ENCODE measurements at places on chromosomes 6 and 20.

DNA sequence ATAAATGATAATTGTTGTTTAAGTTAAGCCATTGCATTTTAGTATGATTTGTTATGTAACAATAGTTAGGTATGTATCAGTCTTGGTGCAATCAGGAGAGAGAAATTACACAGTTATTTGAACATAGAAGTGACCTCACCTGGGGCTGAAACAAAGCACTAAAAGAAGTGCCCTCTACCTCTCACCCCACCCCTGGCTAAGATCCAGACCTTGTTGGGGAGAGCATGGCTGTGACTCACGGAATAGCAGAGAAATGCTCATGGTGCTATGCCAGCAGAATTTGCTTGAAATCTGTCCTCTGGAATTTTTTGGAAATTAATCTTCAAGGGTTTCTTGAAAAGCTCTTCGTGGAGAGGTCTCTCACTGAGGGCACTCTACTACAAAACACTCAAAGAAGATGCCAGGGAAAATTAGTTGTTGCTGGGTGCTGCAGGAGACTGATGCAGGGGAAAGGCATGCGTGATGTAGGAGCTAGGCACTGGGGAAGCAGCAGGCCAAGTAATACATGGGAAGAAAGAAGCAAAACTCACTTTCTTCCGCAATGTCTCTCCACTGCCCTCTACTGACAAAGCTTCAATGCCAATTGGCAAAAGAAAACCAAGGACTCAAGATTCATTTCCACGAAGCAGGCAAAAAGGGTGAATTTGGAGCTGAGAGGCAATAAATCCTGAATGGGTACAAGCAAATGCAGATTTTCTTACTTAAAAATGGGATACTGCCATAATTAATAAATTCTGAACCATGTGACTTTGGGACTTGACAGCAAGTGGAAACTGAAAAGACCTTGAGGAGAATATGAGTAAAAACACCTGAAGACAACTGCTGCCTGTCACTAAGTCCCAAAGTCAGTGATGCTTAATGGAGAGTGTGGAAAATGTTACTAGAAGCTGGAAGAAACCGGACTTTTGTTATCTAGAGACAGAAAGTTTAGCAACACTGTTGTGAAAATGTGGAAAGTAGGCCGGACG is 136.3 kb upstream of the ZNF184 start:
- no peak for DNase-seq

- DNase-seq = no peak
Measured at GRCh38 chr6:3919130-3919628, 70.0 kb downstream of the FAM50B start.

- DNase-seq = no peak
Measured at GRCh38 chr20:22966787-22967464, 68.2 kb upstream of the SSTR4 start.

GRCh38 chr6:167079853-167080297 is 43.0 kb upstream of the CCR6 start:
- peak; percentile 71 for DNase-seq

GRCh38 chr6:130903007-130903406 is 75.8 kb downstream of the SMLR1 start:
- DNase-seq = no peak

DNA sequence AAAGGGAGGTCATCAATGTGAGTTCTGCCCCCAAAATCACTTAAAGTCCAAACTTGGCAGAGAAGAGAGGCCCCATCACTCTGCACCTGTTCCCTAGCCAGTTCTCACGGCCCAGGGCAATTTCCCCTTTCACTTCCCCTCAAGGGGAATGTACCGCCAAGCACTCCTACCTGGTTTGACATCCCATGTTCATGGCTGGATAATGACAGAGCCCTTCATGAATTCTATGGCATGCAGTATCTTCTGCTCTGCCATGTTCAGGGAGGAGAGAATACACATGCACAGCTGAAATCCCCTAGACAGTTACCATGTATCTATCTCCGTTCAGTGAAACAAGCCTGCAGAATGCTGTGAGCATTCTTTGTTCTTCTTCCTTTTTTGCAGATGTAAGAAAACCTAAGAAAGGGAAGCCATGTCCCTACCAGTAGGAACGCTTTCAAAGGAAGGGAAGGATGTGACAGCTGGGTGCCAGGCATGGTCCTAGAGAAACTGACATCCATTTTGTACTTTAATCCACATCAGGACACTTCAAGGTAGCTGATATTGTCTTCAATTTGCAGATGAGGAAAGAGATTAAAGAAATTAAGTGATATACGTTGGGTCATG is 79.8 kb upstream of the ARID1B start:
- DNase-seq = no peak

DNA sequence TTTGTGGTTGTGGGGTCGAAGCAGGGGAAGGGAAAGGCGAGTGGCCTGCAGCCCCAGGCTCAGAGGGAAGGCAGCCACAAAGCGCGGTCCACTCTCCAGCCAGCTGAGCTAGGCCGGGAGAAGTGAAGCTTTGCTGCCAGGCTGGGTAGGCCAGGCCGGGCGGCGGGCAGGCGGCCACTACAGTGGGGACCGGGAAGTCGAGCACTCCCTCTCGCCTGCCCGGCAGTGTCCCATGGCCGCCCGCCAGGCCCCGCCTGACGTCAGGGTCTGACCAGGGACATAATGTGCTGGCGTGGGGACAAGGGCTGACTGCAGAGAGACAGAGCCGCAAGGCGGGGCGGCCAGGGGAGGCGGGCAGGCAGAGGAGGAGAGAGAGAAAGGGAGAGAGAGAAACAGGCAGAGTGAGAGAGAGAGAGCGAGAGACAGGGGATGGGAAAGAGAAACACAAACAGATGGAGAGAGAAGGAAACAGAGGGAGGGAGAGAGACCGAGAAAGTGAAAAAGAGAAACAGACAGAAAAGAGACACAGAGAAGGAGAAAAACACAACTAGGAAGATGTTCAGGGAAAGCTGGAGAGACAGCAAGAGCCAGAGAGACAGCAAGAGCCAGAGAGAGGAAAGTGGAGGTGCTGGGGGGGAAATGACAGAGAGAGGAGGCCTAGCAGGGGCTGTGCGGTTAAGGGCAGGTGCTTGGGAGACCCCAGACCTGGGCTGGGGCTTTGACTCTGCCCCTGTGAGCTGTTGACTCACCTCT is 94.5 kb upstream of the PTPN1 start:
- no peak for DNase-seq

DNA sequence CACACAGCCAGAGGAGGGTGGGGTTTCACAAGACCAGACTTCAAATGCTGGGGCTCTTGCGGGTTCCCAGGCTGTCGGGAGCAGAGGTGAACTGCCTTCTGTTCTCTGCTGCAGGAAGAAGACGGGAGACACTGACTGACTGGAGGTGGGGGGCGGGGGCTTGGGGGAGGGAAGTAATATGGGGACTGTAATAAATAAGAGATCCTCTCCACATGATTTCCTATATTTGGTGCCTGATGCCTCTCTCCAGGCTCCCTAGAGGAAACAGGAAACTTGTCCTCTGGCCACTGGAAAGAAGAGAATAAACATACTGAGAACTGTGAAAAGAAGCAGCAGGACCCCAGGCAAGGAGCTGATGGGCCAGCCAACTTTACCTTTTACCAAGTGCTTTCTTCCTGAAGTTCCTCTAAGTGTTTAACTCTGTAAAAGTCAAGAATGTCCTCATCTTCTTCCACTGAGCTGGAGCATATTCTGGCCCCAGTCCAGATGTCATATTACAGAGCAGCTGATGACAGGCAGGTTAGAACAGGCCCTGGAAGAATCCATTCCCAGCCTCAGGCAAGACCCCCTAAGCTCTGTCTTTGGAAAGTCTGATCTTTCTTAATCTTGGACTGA is 33.2 kb upstream of the ADGRF5 start:
- DNase-seq = no peak

GRCh38 chr6:76876922-76877553 is 586.3 kb downstream of the HTR1B start:
- no peak for DNase-seq

GRCh38 chr6:79646006-79646405 is 14.9 kb downstream of the SH3BGRL2 start:
- no peak for DNase-seq

- no peak for DNase-seq
Measured at GRCh38 chr6:69408886-69409285, 387.9 kb downstream of the LMBRD1 start.

DNA sequence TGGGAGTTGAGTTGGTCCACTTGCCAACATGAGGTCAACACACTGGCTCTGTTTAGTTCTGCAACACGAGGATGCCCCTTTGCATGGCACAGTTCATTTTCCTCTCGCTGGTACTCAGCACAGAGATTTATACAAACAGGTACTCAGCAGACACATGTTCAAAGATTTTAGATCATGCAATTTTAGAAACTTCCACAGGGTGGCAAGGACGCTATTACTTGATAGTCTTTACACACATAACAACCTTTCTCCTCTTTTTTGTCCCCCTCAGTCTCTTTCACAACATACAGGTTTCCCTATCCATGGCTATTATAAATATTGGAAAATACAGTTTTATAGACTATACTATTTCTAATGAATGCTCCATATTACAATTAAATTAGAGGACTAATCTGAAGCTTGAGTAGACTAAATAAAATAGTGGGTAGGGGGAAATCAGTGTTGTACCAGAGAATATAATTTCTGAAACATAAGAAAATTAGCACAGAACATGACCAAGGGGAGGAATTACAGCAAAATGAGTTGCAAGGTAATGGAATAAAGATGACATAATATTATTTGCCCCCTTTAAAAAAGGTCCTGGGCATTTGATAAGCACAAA is 331.8 kb upstream of the BTBD3 start:
- DNase-seq = no peak

DNA sequence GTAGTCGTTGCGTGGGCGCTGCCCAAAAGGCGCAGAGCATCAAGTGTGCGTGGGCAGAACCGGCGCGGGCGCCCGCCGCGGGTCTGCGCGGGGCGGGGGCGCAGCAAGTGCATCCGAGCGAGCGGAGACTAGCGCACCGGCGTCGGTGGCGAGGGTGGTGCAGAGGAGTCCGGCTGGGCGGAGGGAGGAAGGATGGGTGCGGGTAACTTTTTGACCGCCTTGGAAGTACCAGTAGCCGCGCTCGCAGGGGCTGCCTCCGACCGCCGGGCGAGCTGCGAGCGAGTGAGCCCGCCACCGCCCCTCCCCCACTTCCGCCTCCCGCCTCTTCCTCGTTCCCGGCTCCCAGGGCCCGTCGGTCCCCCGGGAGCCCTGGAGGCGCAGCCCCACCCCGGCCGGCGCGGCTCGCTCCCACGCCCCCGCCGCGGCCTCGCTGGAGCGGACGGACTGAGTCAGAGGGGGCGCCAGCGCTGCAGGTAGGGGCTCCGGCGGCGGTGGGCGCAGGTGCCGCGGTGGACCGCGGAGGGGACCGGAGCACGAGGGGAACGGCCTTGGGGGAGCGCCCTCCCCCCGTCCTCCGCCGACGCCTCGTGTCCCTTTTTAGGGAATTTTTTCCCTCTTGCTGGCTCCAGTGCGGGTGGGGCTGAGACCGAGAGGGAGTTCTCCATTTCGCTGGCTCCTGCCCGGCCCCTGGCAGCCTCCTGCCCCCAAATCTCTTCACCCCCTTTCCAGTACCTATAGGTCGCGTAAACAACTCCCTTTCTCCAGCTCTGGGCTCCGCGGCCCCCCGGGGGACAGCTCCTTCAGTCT is 1.6 kb upstream of the DBNDD2 start:
- peak; percentile 58 for DNase-seq

DNA sequence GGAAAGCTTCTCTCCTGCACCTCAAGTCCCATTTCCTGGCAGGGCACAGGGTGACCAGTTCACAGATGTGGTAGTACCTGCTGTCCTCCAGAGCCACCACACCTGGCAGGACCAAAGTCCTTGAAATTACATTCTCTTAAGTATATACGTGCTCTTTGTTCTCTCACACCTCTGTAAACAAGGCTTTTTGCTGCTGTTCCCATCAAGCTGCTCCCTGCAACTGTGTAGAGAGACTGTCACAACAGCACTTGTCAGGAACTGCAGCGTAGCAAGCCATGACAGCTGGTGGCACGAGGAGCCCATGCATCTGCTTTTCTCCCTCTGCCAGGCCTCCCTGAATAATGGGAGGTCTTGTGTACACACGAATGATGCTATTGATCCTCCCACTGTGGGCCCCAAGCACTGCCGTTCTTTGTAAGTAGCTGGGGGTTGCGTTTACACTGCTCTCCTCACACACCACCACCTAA is 431.8 kb downstream of the CD83 start:
- DNase-seq = no peak

GRCh38 chr6:158911746-158912480 is 88.1 kb downstream of the RSPH3 start:
- peak; percentile 71 for DNase-seq

GRCh38 chr6:101683884-101684283 is 290.4 kb downstream of the GRIK2 start:
- DNase-seq = no peak

DNA sequence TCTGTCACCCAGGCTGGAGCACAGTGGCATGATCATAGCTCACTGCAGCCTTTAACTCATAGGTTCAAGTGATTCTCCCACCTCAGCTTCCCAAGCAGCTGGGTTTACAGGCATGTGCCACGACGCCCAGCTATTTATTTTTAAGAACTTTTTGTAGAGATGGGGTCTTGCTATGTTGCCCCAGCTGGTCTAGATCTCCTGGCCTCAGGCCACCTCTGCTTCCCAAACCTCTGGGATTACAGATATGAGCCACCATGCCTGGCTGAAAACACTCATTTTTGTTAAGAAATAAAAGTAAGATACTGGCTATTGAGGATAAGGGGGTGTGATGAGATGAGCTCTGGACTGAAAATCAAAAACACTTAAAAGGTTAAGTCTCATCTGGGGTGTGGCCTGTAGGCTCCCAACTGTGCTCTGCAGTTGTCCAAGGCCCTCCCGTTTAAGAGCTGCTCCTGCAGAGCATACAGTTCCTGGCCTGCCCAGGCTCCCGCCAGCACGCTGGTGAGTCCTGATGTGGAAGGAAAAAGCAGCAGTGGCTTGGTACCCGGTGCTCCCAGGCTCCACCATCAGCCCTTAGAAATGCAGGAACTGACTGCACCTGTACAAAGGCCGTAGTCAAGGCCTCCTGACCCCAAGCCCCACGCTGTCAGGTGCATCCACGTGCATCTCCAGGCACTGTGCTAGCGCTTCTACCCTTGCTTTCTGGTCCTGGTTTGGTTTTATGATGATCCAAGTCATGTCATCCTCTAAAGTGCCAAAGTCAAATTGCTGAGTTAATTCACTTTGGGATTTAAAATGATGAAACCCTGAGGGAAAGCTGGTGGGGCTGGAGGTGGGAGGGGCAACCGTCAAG is 111.5 kb downstream of the TMEM242 start:
- DNase-seq = no peak

DNA sequence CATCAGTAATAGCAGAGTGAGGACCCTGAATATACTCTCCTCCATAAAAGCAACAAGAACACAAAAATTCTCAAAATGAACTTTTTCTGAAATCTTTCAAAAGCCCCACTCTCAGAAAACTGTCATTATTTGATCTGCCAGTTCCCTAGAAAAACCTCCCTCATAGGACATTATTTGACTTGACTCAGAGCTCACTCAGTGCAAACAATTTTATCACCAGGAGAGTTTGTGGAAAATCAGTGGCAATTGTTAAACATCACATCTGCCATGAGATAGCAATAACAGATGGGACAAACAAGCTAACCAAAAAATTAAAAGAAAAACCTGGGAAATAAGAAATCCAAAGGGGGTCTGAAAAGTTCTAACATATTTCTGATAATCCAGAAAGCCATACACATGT is 100.0 kb downstream of the ATG5 start:
- no peak for DNase-seq

GRCh38 chr6:26501482-26501986 is 1.4 kb downstream of the BTN1A1 start:
- DNase-seq = peak; percentile 42

- DNase-seq = no peak
Measured at GRCh38 chr6:96157018-96157565, 141.3 kb downstream of the FUT9 start.

- no peak for DNase-seq
Measured at GRCh38 chr6:19538096-19538495, 299.1 kb upstream of the ID4 start.

- DNase-seq = no peak
Measured at GRCh38 chr6:87487555-87487954, 14.8 kb downstream of the SLC35A1 start.

All from activated CD8-positive, alpha-beta memory T cell treated with anti-CD3 and anti-CD28 coated beads, Interleukin-2, amount 10 ng/mL, durations not matched to agents 7 days and 5 days (primary cell).